ENCODE measurements at places on chromosomes 4 and X.

- no peak for DNase-seq
These were observed 218.0 kb downstream of the PRDM5 start for GRCh38 chr4:120704538-120704937.

DNA sequence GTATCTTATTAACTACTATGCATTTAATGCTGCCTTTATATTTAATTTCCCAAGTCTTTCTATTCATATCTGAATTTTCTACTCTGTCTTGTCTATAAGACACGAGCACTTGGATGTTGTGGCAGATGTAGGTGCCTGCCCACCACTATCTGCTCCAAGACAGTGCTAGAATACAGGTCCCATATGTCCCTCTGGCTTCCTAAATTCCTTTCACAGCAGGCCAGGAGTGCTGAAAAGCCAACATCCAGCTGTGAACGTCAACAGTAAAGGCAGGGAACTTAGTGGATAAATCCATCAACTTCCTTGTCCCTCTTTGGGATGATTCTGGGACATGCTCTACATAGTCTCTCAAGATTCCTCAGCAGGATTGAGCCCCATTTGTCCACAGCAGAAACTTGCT is 245.1 kb upstream of the ETNPPL start:
- no peak for DNase-seq

DNA sequence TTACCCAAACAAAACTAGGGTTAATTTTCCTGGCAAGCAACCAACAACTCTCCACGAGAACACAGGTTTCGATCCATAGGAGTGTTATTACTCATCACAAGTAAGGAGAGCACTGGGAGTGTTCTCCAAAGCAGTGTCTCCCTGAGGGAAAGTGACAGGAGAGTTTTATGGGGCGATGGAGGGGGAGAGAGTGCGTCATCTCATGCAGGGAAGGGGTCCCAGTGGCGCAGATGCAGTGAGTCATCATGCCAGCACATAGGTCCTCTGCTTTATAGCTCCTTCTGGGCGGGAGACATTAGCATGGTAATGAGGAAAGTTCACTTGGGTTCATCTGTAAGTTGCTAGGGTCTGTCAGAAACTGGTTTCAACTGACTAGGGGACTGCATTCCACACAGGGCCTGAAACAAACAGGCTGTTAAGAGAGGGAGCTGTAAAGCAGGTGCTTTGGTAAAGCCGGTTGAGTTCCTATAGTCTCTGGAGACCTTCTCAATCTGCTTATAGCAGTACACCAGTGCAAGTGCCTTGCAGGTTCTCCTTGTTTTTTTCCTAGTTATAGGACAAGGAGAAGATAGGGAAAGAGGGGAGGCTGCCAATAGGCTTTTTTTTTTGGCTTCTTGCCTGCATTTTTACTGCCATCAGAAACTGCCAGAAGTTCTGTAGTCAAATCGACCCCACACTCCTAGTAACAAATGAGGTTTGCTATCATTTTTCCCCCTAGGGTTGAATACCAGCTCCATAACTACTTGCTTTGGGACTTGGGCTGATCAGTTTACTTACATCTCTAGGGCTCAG is 12.8 kb upstream of the BOD1L1 start:
- DNase-seq = no peak

DNA sequence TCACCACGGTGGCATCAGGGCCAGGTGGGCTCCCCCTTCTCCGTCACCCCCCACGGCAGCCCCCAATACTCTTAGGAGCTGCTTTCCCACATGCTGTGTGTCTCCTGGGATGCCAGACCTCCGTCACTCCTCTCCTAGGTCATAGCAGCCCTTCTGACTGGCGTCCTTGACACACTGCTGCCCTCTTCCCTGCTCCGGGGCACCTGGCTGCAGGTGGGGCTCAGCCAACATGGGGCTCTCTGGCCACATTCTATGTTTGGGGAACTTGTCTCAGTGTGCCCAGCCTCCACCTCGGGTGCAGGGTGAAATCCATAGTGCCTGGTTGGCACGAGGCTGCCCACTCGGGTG is 13.8 kb downstream of the TMEM175 start:
- no peak for DNase-seq

DNA sequence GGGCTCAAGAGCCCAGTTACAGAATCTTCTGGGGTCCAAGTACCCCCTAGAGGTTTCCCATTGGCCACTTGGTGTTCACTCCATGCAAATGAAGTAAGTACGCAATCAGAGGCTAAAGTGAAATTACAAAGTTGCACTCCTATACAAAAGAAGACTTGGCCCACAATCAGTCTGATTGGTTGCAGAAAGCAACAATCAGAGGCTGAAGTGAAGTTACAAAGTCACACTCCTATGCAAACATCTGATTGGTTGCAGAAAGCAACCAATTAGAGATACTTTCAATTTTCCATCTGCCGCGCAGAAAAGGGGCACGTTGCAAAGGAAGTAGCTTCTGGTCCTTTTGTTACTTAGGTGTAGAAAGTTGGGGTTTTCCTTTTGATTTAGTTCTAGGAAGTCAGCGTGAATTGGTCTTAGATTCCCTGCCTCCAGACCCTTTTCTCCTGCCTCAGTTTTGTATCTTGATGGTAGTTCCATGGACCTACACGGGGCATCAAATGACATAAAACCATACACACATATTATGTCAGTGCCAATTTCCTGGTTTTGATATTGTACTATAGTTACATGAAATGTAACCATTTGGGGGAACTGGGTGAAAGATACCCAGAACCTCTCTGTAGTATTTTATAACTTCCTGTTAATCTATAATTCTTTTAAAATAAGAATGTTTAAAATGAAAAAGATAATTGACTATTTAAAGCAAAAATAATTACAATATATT is 12.4 kb upstream of the PIN4 start:
- peak; percentile 30 for DNase-seq

DNA sequence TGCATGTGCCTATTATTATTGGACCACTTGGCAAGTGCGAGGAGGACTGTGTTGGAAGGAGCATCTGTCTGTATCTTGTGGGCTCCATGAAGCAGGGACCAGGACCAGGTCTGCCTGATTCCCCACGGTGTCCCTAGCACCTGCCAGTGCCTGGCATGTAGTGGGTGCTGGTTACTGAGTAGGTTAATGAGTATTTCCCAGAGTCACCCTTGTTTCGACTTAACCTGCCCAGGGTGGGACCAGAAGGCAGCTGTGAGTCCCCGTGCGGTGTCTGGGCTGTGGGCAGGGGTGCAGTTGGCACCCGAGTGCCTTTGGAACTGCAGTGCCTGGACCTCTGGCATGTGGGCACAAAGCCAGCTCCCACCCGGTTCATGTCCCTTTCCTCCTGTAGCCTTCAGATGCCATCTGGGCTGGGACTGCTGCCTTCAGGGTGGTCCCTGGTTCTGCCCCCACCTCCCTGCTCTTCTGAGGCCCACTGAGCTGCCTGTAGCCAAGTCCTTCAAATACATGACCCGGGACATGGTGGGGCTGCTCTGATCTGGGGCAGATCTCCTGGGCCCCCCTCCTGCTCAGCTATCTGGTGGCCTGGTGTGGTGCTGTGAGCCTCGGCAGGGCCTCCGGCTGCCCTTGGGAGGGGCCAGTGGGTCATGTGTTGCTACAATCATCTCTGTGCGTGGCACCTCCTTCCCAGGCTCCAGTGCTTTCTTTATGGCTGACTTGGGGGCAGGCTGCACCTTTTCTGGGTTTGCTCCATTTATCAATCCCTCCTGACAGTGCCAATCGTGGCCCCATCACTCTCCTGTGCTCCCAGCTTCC is 53.0 kb upstream of the SORCS2 start:
- DNase-seq = no peak

DNA sequence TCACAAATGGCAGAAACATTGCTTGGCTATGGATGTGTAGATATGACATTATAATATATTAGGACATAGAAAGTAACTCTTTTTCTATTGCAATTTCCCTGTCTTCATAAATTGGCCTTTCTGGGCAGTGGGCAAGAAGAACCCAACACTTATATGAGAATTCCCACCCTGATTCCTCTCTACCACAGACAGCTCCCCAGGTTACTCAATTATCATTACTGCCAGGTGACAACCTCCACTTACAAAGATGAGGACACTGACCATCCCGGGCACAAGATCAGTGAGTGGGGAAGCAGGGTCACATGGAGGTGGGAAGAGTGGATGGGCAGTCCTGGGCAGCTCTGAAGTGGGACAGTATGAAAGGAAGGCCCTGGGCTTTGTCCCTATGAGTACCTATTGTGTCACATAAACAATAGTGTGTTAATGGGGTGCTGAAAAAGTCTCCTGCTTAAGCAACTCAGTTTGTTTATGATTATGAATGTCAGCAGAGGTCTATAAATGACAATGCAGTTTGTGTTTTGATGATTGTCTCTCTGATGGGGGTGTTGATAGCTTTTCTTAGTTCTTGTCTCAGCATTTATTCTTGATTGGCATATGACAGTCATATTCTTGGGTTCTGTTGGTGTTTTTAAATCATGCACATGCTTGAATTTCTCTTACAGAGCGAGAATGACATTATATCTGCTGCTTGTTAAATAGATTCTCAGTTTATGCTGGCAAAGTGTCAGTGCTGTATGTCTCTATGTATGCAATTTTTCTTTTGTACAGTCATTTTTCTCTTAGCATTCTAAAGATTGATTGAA is 99.9 kb downstream of the SLIT2 start:
- DNase-seq = no peak

DNA sequence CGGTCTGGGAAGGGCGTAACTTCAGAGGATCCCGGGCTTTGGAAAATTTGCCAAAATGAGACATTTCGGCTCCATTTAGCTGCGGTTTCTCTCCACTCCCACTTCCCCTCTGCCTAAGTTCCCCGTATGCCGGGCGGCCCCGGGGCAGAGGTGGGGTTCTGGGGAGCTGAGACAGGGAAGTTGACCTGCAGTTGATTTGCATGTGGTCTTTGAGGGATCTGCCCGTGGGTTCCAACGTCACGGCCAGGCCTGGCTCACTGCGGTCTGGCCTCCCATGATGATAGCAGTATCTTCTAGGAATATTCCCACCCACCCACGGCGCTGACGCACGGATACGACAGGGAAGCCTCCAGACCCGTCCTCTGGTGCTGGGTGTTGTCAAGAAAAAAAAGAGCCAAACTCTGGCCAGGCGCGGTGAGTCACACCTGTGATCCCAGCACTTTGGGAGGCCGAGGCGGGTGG is 27.3 kb upstream of the CRLF2 start:
- peak; percentile 31 for DNase-seq

DNA sequence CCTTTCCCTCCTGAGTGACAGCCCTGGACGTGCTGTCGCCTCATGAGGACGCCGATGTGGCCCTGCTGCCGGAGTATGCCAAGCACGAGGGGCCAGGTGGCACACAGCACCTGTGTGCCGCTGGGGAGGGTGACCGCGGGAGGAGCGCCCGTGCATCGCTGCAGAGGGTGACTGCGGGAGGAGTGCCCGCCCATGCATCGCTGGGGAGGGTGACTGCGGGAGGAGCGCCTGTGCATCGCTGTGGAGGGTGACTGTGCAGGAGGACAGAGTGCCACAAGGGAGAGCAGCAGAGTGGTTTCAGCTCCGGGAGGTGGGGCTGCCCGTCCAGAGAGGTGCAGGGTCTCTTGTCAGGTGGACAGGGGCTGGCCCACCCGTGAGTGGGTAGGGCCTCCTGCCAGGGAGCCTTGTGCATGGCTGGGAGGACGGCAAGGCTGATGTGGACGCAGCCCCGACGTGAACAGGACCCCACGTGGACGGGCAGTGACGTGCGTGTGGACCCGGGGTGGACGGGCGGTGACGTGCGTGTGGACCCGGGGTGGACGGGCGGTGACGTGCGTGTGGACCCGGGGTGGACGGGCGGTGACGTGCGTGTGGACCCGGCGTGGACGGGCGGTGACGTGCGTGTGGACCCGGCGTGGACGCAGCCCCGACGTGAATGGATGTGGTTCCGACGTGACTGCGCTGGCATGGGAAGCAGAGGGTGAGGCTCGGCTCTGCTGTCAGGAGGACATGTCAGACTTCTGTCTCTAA is 14.7 kb downstream of the PCGF3 start:
- no peak for DNase-seq

DNA sequence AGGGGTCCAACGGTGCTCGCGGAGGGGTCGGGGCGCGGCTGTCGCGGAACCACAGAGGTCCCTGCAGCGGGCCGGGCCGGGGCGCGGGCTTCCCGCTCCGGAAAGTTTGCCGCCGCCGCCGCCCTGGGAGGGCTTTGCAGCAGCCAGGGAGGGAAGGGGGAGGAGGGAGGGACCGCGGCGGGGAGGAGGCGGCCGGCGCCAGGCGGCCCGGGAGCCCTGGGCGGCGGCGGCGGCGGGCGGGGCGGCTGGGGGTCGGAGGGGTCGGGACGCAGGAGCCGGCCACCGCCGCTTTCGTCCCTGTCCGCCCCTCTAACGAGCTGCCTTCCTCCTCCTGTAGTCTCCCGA is 375 bp downstream of the FGFR3 start:
- DNase-seq = peak; percentile 39

GRCh38 chr4:52372747-52373146 is 286.4 kb downstream of the USP46 start:
- no peak for DNase-seq

DNA sequence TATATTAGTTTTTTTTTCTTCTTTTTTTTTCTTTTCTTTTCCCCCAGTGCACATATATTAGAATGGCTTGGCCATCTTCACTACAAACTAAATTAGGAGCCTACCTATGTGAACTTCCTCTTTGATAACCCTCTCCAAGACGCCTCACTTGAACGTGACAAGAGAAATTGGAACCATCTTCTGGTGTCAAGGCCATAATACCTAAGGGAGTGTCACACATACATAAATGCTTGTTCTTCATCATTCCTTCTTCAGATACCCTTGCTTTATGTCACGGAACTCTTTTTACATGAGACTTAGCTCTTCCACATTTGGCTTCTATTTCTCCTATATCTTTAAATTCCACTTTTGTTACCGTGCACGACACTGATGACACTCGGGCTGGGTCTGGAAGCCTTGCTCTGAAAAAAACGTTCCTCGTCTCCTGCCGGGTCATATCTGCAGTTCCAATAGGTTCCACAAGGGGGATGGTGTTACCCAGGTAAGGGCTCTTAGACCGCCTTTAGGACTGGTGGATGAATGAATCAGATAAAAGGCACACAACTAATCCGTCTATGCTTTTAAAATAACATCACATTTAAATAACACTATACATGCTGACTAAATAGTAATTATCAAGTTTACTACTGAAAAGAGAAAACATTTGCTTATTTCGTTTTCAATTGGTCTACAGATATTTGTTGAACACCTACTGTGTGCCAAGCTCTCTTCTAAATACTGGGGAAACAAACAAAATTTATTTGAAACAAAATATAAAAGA is 19.9 kb downstream of the DGAT2L6 start:
- peak; percentile 81 for DNase-seq

- DNase-seq = no peak
These were observed 55.2 kb downstream of the TRIML1 start for GRCh38 chr4:188194421-188194820.

GRCh38 chr4:182716192-182716591 is 201.0 kb downstream of the DCTD start:
- DNase-seq = no peak

Data from activated naive CD4-positive, alpha-beta T cell treated with anti-CD3 and anti-CD28 coated beads for 36 hours (primary cell).